Aorta (tissue), 5 donors: ENCODE measurements at places on chromosomes 1 and 21. TPM values are rescaled to one million over a fixed set of nuclear protein-coding genes. Genes with fewer than 3 reads are reported as not detected.

DNA sequence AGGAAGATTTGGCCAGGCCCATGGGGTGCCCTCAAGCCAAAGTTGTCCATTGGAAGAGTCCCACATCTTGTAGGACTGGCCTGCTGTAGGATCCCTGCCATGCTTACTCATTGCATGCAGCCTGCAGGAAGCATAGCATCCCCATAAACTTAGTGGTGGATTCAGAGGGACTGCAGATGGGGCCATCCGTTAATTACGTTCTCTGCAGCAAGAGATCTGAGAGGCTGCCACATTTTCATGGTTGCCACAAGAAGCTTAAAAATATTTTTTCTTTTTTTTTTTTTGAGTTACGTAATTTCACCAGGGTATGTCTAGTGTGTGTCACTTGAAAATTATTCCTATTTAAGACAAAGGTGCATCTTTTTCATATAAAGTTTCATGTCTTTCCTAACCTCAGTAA, 329.7 kb upstream of the USP24 start:
- H3K4me1 ChIP-seq: no peaks in the 10 kb centered on the region
- no peak overlapping the region for H3K4me3 ChIP-seq
- H3K36me3 ChIP-seq: no peaks in the 10 kb centered on the region
- no peaks in the 10 kb centered on the region for H3K27me3 ChIP-seq

DNA sequence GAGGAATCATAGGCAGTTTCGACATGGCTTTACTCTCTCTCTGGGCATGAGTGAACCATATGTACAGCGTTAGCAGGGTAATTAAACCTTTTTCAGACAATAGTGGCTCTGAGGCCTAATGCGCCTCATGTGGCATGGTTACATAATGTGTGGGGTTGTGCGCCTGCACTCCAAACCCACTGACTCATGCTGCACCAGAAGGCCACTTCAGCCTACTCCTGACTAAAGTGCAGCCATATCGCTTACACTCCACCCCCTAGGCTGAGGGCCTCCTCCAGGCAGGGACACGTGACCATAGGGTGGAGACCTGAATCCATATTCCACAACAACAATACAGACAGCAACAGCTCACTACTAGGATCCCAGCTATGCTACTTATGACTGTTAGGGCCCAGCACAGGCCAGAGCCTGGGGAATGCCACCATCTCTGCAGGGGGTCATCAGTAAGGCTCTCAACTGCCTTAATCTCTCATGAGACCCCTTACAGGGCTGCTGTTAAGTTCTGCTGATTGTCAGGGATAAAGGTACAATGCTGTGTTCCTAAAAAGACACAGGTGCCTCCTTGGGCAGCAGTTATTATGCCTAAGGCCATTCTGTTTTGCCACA, 13.4 kb upstream of the ODF2L start:
- H3K27ac ChIP-seq: no peak overlapping the region
- no peaks in the 10 kb centered on the region for H3K36me3 ChIP-seq
- H3K4me3 ChIP-seq: no peak overlapping the region
- no peak for DNase-seq

DNA sequence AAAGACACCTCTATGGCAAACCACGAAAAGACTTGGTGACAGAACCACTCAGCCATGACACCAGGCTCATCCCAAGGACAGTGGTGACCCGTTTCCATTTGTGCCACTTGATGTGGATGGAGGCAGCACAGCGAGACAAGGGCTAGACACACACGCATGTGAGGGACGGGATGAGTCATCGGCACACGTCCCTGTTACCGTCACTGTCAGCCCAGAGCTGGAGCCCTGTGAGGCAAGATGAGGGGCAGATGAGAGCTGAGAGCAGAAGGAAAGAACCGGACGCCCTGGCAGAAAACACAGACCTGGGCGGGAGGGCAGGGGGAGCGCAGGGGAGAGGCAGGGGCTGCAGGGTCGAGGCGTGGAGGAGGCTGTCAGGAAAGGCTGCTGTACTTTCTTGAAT, 57.8 kb downstream of the SIK1 start:
- no peak overlapping the region for H3K4me3 ChIP-seq
- H3K27ac ChIP-seq: no peak overlapping the region
- DNase-seq: no peak
- no peaks in the 10 kb centered on the region for H3K36me3 ChIP-seq
- H3K27me3 ChIP-seq: no peaks in the 10 kb centered on the region

GRCh38 chr1:154398141-154398540, 7.0 kb upstream of the IL6R start:
- no peak overlapping the region for H3K4me3 ChIP-seq
- DNase-seq: no peak
- H3K36me3 ChIP-seq: no peaks in the 10 kb centered on the region
- no peak overlapping the region for H3K27ac ChIP-seq
- H3K27me3 ChIP-seq: no peaks in the 10 kb centered on the region

DNA sequence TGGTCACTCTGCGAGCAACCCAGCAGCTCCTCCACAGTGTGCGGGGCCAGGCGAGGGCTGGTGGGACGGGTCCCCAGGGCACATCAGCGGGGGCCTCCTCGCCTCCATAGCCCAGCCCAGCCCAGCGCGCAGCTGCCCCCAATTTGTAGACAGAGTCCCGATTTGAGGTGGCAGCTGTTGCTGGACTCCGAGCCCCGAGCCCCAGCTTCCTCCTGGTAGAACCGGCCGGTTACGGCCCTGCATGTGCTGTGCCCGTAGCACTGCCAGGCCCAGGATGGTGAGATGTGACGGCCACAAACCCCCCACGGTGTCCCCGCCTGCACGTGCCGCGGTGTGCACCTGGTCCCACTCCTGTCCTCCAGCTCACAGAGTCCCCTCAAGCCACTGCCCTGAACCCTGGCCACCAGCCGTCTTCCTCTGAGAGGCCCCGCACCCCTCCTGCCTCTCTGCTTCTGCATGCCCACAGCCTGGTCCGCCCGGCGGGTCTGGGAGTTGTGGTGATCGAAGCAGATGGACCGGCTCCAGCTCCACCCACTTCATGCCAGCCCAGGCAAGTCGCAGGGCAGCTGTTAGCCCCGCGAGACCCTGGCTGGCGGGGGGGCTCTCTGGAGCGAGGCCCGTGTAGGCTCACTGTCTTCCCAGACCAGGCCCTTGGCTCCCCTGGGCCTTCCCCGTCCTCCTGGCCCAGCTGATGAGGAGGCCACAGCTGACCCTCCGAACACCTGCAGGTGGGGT, 55.5 kb downstream of the MORN1 start:
- DNase-seq: no peak
- no peak overlapping the region for H3K27ac ChIP-seq
- no peak overlapping the region for H3K4me3 ChIP-seq

DNA sequence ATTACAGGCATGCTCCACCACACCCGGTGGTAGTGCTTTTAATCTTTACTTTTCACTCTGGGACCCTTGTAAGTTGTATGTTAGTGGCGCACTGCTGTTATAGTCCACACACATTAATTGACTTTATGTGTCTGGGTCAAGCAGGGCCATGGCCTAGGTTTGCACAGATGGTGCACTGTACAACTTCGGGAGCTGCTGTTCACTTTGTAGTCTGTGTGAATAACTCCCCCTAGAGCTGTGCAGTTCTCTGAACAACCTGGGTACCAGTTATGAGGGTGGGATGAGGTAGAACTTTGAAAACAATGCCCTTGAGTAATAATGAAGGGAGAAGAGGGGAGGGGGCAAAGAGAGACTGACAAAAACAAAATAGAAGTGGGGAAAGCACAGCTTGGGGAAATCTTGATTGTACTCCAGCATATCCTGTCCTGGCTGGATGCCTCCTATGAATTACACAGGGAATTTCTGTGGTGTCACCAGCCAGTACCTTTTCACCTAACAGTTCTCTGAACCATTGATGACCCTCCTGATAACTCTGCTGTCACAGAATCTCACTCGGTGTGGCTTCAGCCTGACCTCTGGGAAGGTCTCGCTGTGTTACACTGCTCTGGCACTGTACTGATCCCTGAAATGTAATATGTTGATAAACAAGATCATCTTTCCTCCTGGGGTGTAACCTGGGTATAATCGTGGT, 2.2 kb downstream of the PTGFRN start:
- peaks cover 3% of the 10 kb centered on the region for H3K4me1 ChIP-seq
- no peak overlapping the region for H3K27ac ChIP-seq
- H3K36me3 ChIP-seq: no peaks in the 10 kb centered on the region
- no peak for DNase-seq
- no peaks in the 10 kb centered on the region for H3K27me3 ChIP-seq

DNA sequence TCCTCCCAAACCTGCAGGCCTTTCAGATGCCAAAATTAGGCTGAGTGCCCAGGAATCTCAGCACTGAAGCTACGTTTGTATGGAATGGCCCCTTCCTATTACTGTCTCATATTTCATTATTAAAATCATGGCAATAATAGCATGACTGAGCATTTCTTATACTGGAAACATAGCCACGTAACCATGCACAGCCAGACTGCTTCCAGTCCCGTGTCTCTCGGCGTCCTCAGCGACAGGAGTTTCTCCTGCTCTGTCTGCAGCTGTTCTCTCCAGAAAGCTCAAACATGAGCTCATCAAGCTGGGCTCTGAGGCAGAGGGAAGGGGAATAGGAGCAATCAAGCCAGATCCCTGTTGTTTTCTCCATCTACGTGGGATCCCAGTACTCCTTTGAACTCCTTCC, 104.0 kb downstream of the CDC7 start:
- no peak overlapping the region for H3K27ac ChIP-seq
- DNase-seq: no peak
- no peaks in the 10 kb centered on the region for H3K4me1 ChIP-seq

- H3K27me3 ChIP-seq: no peaks in the 10 kb centered on the region
- peaks cover 1% of the 10 kb centered on the region for H3K4me1 ChIP-seq
- peak overlapping the region; percentile 62 for H3K27ac ChIP-seq
- peak overlapping the region; percentile 5 for H3K4me3 ChIP-seq
- peak; percentile 97 for DNase-seq
These were observed 780 bp upstream of the RBM15 start for GRCh38 chr1:110338309-110338885.

GRCh38 chr21:20998886-20999285, 677 bp downstream of the NCAM2 start:
- H3K4me3 ChIP-seq: peak overlapping the region; percentile 54
- H3K27me3 ChIP-seq: no peaks in the 10 kb centered on the region
- H3K36me3 ChIP-seq: no peaks in the 10 kb centered on the region
- no peak for DNase-seq
- H3K4me1 ChIP-seq: no peaks in the 10 kb centered on the region

- DNase-seq: no peak
- peaks cover 3% of the 10 kb centered on the region for H3K36me3 ChIP-seq
- no peaks in the 10 kb centered on the region for H3K4me1 ChIP-seq
- no peak overlapping the region for H3K4me3 ChIP-seq
- no peaks in the 10 kb centered on the region for H3K27me3 ChIP-seq
These were observed 16.5 kb upstream of the MAN1C1 start for GRCh38 chr1:25599969-25600610.

- DNase-seq: no peak
- no peak overlapping the region for H3K4me3 ChIP-seq
- no peaks in the 10 kb centered on the region for H3K27me3 ChIP-seq
- no peaks in the 10 kb centered on the region for H3K4me1 ChIP-seq
- H3K27ac ChIP-seq: no peak overlapping the region
These were observed 4.6 kb downstream of the MAB21L3 start for GRCh38 chr1:116115476-116116439.

DNA sequence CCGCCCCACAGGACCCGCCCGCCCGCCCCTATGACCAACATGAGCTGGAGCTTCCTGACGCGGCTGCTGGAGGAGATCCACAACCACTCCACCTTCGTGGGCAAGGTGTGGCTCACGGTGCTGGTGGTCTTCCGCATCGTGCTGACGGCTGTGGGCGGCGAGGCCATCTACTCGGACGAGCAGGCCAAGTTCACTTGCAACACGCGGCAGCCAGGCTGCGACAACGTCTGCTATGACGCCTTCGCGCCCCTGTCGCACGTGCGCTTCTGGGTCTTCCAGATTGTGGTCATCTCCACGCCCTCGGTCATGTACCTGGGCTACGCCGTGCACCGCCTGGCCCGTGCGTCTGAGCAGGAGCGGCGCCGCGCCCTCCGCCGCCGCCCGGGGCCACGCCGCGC, 7.9 kb upstream of the IBA57 start:
- H3K4me1 ChIP-seq: no peaks in the 10 kb centered on the region
- peak; percentile 74 for DNase-seq
- no peak overlapping the region for H3K4me3 ChIP-seq

DNA sequence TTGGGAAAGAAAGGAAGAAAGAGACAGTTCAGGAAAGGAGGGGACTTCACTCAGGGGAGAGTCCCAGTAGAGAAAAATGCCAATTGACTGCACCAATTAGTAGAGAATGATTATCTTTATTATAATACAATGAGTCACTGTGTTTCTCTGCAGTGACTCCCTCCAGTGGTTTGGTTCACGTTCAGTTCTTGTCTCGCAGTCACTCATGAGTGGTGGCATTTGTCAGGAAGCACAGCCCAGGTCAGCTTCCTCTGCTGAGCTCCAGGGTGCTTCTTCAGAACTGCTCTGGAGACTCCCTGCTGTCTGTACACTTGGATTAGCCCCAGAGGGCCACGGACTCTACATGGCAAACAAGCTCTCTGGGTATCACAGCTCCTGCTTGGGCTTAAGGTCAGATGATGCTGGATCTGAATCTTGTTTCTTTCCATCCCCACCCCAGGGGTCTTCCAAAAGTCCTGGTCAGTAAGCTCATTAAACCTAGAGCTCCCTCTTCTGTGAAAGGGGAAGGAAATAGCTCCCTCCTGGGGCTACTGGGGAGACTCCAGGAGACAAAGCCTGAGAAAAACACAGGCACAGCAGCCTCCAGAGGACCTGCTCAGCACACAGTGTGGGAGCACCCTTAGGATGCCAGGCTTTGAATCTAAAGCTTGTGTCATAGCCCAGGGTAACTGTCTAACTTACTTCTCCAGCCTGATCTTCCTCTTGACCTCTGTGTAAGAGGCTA, 619.0 kb downstream of the AJAP1 start:
- DNase-seq: no peak
- no peaks in the 10 kb centered on the region for H3K27me3 ChIP-seq
- no peaks in the 10 kb centered on the region for H3K36me3 ChIP-seq
- no peaks in the 10 kb centered on the region for H3K4me1 ChIP-seq

DNA sequence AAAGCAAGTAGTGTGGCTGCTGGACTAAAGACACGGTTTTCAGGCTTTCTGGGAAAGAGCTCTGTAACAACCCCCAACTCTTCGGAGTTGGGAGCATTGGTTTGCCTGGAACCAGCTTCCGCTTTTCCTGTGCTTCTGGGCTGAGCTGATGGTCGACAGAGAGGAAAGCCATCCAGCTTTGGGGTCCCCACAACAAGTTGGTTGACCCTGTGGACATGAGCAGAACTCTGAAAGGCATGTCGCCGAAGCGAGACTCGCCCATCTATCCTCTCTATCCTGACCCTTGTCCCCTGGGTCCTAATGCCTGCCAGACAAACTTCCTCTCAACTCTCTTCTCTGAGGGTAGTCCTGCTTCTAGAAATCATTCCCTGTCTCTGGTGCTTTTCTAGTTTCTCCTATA, 31.9 kb upstream of the FCGR2A start:
- H3K36me3 ChIP-seq: no peaks in the 10 kb centered on the region
- H3K27ac ChIP-seq: no peak overlapping the region
- no peak for DNase-seq
- H3K4me3 ChIP-seq: no peak overlapping the region
- no peaks in the 10 kb centered on the region for H3K4me1 ChIP-seq
- H3K27me3 ChIP-seq: peaks cover 5% of the 10 kb centered on the region

RNU1-3 gene
- total RNA-seq: 8,154 TPM

DMRTA2 gene
- total RNA-seq: not detected

C8B gene
- total RNA-seq: not detected

MYBPHL gene
- total RNA-seq: not detected

SH3BGR gene
- 17.0 TPM for total RNA-seq

FCGR2B gene
- total RNA-seq: 68.6 TPM

PRXL2B gene
- 7.1 TPM for total RNA-seq

RGS13 gene
- 0.71 TPM for total RNA-seq

STYXL2 gene
- total RNA-seq: 7.1 TPM

PLA2G2A gene
- 2,513 TPM for total RNA-seq

LRRC38 gene
- total RNA-seq: not detected

FLVCR1 gene
- total RNA-seq: 7.7 TPM
